ENCODE measurements at places on chromosomes 3 and 15. TPM values are rescaled to one million over a fixed set of nuclear protein-coding genes. Genes with fewer than 3 reads are reported as not detected.

Gene ROBO1
- total RNA-seq = 2.6 TPM

Gene HHATL
- total RNA-seq = not detected

Gene HPS3
- 29.0 TPM for total RNA-seq

Gene DAPK2
- 4.0 TPM for total RNA-seq

Gene ISLR
- total RNA-seq = not detected

Gene ZBTB20
- total RNA-seq = 22.1 TPM

Gene GYG1
- total RNA-seq = 39.4 TPM

Gene STXBP5L
- not detected for total RNA-seq

Gene GRIP2
- total RNA-seq = not detected

Gene LOXL1
- total RNA-seq = 2.5 TPM

Gene C15orf62
- 0.13 TPM for total RNA-seq

Gene TRPM1
- total RNA-seq = 0.60 TPM

Gene IGF2BP2
- 42.8 TPM for total RNA-seq

Gene IL20RB
- 0.07 TPM for total RNA-seq

Gene PCOLCE2
- total RNA-seq = not detected

Gene TNNC1
- total RNA-seq = not detected

Gene AGTR1
- total RNA-seq = not detected

Gene GPR176
- 43.2 TPM for total RNA-seq

Gene GP9
- total RNA-seq = 0.53 TPM

Gene RYR3
- total RNA-seq = not detected

Gene CCR8
- total RNA-seq = not detected

Gene CACNA2D2
- not detected for total RNA-seq

Gene SLC4A7
- total RNA-seq = 16.9 TPM

Gene GRM7
- total RNA-seq = not detected

Gene UROC1
- not detected for total RNA-seq

Gene CASR
- not detected for total RNA-seq

Data from mammary microvascular endothelial cell (primary cell).